ENCODE measurements at places on chromosomes 7 and 10.

DNA sequence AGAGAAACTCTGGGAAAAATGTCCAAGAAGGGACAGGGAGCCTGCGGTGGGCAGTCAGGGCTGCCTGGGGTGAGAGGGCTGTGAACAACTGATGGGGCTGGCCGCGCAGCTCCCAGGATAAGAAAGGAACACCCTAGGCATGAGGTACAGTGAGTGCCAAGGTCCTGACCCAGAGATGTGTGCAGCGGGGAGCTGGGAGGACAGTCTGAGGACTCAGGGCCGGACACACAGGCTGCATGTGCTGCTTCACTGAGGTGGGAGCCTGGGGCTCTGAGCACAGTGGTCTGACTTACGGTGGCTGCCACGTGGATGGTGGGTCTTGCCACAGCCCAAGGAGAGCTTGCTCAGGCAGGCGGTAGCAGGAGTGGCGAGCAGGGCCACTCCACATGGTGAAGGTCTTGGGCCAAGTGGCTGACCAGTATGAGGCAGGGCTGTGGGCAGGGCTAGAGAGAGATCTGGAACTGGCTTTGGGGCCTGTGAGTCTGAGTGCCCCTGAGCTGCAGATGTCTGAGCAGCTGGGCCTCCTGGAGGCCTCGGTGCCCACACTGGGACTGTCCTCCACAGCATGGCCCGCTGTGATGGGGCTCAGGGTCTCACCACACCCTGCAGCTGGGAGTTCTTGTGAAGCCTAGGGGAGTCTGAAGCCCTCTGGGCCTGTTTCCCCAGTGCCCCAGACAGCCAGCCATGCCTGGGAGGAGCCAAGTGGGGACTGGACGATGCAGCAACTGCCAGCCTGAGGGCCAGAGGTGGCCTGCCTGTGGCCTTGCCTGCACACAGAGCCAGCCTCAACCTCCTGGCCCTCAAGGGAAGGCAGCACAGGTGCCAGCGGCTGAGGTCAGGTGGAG is 60.3 kb downstream of the RASGEF1A start:
- DNase-seq: no peak

DNA sequence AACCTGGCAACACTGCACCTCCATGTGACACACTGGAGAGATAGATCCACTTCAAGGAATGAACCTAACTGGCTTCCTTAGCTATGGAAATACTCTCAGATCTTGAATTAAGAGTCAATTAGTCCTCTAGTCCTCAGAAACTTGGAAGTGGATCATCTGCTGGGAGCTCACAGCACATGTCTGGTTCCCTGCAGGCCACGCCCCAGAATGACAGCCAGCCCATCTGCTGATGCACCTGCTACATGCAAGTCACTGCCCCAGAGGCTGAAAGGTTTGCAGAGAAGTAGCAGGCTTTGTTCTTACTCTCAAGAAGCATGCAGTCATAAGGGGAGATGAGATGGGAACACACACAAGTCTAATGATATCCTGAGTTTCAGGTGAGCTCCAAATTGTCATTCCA is 275.9 kb downstream of the SKAP2 start:
- no peak for DNase-seq

DNA sequence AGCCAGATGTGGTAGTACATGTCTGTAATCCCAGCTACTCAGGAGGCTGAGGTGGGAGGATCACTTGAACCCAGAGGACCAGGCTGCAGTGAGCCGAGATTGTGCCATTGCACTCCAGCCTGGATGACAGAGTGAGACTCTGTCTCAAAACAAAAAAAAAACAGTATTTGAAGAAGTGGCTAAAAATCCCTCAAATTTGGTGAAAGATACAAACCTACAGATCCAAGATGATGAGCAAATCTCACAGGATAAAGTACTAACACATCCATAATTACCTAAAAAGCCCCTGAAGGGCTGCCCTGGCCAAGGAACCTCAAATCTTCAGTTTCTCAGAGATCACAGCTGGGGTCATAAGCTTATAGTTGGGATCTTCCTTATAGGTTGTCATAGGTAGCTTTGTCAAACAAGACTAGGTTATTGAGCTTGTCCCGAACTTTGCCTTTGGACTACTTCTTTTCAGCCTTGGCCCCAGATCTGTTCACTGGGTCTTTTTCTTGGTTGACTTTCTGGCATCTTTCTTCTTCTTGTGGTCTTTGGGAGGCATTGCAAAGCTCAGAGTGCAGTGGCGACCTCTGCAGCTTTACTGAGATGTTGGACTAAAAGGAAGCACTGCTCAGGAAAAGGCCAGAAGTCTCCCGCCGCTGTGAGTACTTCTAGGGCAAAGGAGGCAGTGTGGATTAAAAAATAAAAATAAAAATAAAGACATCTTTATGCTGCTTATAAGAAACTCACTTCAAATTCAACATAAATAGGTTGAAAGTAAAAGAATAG is 28.6 kb upstream of the SAR1A start:
- DNase-seq: no peak

DNA sequence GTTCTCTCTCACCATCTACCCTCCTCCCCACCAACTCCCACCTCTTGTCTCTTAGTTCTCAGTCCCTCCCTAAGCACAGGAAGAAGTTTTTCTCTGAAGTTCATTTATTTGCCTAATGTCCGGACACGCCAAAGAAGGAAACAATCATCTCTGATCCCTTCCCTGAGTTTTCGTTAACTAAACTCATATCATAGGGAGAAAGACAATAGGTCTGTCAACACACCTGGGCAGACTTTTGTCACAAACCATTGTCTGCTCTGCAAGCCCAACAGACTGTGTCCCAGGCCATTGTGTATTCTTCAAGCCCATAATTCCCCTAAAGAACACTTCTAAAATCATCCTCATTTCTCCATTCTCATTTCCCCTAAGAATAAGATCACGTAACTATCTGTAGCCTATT is 691.0 kb upstream of the MBL2 start:
- DNase-seq: no peak

DNA sequence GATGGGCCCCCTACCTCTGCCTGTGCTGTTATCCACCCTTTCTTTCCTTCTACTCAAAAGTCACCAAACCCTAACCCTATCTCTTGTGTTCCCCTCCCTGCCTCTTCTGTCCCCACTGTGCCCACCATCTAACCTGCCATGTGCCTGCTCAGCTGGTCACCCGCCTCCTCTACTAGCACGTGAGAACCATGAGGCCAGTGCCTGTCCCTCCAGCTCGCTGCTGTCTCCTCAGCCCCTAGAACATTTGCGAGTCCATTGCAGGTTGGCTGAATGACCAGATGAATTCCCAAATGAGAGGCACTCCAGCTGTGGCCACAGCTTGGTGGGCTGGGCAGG is 129.0 kb downstream of the ARHGAP22 start:
- DNase-seq: no peak

GRCh38 chr10:76114581-76115001 is 683.2 kb downstream of the LRMDA start:
- DNase-seq: no peak

DNA sequence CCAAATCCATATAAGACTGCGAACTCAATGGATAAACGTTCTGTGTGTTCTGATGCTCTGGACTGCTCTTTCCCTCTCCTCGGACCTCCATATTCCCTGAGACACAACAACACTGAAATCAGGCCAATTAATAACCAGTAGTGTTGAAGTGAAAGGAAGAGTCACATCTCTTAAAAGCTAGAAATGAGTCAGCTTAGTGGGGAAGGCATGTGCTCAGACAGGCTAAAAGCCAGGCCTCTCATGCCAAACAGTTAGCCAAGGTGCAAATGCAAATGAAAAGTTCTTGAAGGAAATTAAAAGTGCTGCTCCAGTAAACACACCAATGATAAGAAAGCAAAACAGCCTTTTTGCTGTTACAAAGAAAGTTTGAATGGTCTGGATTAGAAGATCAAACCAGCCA is 29.3 kb downstream of the TNS3 start:
- DNase-seq: no peak

DNA sequence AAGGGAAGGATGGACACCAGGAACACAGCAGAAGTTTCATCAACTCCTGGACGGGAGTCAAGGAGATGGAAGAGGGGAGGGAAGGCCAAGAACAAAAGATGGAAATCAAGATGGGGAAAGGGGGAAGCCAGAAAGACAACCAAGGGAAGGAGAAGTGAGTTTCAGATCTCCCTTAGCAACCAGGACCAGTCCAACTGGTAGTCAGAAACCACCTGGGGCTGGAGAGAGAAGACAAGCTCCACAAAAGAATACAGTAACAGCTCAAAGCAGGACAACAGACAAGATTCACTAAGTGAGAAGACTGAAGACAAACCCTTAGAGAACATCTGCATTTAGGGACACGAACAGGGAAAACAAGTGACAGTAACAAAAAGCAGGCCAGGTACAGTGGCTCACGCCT is 30.6 kb downstream of the CDCA7L start:
- DNase-seq: no peak

GRCh38 chr7:143388491-143389101 is 7.5 kb downstream of the ZYX start:
- peak; percentile 66 for DNase-seq

DNA sequence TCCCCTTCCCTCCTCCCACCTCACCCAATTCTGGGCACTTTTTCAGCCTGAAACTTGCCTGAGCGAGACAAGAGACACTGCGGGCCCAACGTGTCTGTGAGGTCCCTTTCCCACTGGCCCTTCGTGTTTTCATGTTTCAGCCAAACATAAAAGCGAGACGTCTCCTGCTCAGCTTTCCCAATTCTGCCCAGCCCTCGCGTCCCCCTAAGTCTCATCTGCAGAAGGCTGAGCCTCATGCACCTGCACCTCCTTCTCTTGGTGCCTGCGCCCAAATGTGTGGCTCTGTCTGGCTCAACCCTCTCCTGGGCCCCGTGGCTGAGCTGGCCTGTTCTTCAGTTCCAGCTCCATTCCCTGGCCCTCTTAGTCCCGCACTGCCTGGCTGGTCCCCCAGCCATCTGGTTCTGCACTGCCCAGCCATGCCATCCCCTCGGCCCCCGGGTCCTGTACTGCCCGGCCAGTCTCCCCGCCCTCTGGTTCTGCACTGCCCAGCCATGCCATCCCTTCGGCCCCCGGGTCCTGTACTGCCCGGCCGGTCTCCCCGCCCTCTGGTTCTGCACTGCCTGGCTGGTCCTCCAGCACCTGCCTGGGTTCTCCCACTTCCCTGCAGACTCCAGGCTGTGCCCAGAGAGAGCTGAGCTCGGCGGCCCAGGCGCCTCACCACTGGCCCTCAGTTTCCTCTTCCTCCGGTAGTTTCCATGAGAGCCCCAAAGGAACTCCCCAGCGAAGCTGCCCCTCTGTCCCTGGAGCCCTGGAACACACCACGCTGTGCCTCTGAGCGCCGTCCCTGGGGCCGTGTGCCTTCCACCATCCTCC is 224.1 kb downstream of the DNAJB6 start:
- no peak for DNase-seq

DNA sequence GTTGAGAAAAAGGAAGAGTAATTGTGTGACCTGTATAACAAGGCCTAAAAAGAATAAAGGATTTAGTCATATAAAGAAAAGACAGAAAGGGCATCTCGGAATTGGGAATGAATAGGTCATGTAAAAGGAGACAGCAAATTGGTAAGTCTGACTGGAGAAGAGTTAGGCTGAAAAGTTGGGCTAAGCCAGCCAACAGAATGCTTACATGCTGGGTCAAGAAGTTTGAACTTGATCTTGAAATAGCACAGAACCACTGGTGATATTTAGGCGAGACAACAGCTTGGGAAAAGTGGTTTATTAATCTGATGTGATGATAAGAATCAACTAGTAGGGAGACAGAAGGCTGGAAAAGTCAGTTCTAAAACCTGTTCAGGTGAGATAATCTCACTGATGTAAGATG is 4.8 kb downstream of the IDE start:
- DNase-seq: no peak

GRCh38 chr10:93333278-93333978 is 148.7 kb downstream of the MYOF start:
- DNase-seq: no peak

- DNase-seq: no peak
Observed at GRCh38 chr7:37684927-37685326, 1.4 kb downstream of the GPR141 start.

DNA sequence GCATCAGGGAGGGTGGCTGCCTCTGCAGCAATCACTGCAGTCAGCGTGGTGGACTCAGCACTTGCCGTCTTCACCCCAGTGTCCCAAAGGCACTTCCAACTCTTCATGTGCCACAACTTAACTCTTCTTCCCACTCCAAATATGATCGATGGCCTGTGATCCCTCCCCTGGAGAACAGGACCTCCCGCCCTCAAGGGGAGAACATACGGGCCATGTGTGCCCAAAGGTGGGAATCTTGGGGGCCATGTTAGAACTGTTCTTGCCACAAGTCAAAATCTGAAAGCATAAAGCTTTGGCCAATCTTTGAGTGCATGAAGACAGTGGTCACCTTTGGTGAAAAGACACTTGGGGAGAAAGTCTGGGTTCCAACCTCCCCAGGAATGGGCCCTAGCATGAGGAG is 368.5 kb upstream of the MGMT start:
- no peak for DNase-seq

- peak; percentile 98 for DNase-seq
Observed at GRCh38 chr7:101138213-101138870, 11.4 kb downstream of the SERPINE1 start.

GRCh38 chr7:91573405-91573804 is 307.1 kb downstream of the MTERF1 start:
- no peak for DNase-seq

DNA sequence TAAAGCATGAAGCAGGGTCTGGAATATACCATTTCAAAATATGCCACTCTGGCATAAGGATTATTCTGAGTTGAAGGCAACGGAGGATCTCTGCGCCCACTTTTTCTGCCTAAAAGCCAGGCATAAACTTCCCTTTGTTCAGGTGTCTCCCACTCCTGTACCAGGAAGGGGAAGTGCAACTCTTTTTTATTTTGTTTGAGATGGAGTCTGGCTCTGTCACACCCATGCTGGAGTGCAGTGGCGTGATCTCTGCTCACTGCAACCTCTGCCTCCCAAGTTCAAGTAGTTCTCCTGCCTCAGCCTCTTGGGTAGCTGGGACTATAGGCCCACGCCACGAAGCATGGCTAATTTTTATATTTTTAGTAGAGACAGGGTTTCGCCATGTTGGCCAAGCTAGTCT is 18.2 kb downstream of the SVIL start:
- no peak for DNase-seq

DNA sequence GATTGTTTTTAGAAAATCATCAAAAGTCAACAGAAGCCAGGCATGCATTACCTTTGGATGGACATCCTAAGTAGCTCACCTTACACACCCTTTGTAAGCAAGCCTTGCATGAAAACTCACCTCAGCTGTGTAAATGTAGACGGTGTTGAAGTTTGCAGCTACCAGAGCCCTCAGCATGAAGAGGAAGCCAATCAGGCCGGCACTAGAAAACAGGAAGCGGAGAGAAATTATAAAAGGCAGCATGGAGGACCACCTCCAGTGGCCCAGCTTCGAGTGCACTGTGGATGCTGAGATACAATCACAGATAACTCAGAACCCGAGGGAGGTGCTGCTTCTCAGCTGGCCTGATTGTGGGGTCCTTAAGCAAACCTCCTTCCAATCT is 75.3 kb downstream of the SVOPL start:
- no peak for DNase-seq

Measured in ascending aorta (tissue), 2 donors.